Regular cardiac myocyte (primary cell): ENCODE measurements at places on chromosomes 6 and 20. TPM values are rescaled to one million over a fixed set of nuclear protein-coding genes. Genes with fewer than 3 reads are reported as not detected.

The BMP2 gene
- 4.8 and 6.7 TPM in 2 replicates for total RNA-seq

The RIPOR3 gene
- 5.4 and 13.2 TPM in 2 replicates for total RNA-seq

The RSPH3 gene
- total RNA-seq, result 4.0 and 5.4 TPM in 2 replicates

The HTR1E gene
- total RNA-seq, result not detected in 2 replicates

The CTSZ gene
- total RNA-seq, result 144 and 156 TPM in 2 replicates
